NCI-H1105 treated with DMSO at 0.1 percent for 48 hours (cell line): ENCODE measurements at places on chromosomes 1 and 21.

DNA sequence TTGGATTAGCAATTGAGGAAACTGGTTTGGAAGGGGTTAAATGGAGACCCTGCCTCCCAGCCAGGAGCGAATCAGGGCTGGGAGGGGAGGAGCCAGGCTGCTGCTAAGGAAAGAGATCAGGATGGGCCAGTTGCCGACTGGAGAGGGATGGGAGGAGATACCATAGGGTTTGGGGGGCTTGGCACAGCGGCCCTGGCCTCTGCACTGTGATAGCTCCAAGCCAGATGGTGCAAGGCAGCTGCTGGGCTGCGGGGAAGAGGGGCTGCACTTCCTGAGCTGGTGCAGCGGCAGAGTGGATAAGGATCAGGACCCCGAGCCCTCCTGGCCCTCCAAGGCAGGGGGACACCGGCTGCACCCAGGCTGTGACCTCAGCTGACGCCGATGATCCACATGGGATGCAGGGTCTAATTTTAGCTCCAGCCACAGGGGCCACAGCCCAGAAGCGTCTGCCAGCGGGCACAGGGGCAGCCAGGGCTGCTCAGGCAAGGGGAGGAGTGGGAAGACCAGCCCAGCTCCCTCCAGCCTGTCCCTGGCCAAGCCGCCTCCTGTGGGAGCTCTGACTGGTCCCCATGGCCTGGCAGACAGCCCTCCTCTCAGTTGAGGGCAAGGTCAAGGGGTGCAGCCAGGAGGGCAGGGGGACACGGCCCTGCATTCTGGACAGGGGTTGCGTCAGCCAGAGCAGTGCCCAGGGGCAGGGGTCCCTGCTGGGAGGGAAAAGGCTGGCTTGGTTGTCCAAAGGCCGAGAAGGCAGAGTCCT lies at the start of gene EXTL1:
TSS of gene EXTL1 (plus strand) at position 129 of the 757 bp plus-strand sequence. CDS start 872 bp downstream, outside the sequence.
- no peak for DNase-seq

DNA sequence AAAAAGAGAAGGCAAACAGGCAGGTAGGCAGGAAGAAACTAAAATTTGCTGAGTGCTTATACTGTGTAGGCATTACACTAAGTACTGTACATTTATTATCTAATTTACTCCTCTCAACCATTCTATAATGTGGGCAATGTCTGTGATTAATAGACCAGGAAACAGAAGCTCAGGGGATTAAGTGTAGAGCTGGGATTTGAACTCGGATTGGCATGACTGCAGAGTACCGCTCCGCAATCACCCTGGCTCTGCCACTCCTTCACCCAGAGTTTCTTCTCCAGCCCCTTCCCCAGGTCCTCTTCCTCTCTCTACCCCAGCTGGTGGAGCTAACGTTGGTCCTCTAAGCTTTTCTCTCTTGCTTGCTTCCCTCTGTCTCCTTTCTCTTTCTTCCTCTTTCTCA lies 11.5 kb upstream of the S100A2 start:
- no peak for DNase-seq

GRCh38 chr1:75954586-75954985 lies 22.4 kb upstream of the ASB17 start:
- no peak for DNase-seq

DNA sequence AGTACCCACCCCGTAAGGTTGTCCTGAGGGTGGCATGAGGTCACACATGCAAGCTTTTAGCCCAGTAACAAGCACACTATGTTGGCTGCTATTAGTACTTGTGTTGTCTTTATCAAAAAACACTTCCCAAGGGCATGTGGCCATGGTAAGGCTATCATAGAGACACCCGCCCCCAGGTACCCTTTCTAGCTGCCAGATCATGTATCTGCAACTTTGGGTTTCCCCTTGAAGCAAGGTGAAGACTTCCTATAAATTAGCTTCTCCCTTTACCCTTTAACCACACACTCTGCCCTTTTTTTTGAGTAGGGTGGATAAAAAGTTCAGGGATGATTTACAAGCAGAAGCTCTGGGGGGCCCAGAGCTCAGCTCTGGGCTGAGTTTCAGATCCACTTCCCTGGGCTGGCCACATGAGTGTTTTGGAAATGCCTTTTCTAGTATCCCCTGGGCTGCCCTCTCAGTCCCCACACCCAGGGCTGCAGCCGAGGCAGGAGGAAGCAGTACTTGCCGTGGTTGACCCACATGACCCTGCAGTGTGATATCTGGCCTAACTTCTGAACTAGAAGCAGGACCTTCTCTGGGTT lies 2.0 kb downstream of the ZDHHC18 start:
- no peak for DNase-seq

DNA sequence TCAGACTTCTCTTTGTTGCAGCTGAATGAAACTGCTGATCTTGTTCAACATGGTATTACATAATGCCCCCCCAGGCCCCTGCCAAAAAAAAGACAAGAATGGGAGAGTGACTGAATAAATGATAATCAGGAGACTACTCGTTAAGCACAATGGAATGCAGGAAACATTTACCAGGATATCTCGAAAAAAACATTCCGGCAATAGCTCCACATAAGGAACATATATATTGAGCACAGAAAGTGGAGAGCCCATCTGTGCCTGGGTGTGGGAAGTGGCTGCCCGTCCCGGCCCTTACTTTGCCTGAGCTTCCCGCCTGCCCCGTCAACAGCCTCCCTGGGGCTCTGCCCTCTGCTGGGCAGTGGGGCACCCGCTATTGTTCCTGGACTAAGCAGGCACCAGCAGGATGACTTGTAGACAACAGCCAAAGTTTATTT lies 13.3 kb downstream of the TRIM11 start:
- DNase-seq, result no peak

DNA sequence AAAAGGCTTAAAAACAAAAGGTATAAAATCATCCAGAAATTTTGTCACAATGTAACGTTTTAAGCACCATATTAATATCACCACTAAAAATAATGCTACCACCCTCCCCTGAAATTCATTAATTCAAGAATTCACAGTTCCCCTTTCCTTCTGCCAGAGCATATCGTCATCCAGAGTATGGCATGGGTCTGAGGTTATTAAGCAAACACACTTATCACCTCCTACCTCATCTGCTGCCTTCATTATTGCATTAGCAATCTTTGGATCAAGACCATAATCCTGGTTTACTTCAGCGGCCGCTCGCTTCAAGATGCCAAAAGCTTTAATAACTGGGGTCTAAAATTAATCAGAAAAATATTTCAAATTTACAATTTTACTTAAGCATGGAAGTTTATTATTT lies 6.2 kb downstream of the FH start:
- no peak for DNase-seq

GRCh38 chr21:16767201-16767600 lies 745.6 kb upstream of the CXADR start:
- no peak for DNase-seq

GRCh38 chr1:205687242-205687641 lies 6.9 kb upstream of the SLC45A3 start:
- DNase-seq, result no peak

DNA sequence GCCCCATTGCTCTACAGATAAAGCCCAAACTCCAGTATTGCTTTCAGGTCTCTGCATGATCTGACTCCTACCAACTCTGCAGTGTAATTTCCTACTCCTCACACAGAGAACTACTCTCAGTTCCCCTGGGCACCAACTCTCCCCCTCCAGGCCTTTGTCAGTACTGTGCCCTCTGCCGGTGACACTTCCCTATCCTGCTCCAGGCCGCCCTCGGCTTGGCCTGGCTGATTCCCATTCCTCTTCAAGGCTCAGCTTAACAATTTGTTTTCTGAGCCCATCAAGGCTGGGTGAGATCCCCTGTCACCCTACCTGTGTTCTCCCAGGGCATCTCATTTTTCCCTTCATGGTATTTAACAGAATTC lies 2.6 kb downstream of the SLAMF8 start:
- DNase-seq, result no peak

DNA sequence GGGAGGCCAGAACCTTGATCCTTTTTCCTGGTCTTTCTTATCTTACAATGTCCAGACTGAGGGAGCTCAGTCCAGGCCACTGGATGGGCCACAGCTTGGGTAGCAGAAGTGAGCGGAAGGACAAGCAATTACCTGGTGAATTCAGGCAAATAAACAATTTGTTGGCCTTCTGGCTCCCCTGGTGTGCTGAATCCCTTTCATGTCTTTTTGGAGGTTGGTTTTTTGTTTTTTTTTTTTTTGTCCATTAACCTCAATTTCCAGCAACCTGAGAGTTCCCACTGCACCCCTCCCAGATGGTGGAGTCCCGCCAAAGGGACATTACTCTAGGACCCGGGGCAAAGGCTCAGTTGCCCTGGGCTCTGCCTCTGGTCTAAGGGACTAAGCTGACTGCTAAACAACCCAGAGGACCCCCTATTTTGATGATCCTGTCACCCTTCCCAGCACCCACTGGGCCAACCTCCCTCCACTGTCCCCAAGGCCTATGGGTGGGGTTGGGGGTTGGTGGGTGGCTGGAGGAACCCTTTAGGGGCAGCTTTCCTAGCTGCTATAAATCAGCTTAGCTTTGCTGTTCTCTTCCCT lies 85.5 kb downstream of the KCND3 start:
- no peak for DNase-seq

GRCh38 chr1:99751877-99752504 lies 14.4 kb downstream of the FRRS1 start:
- no peak for DNase-seq

- peak; percentile 88 for DNase-seq
Measured at GRCh38 chr1:212950243-212951125, at the start of gene VASH2. Gene VASH2 (plus strand): TSS chr1:212950541. CDS start chr1:212951543, 1,002 bp downstream.

- no peak for DNase-seq
Measured at GRCh38 chr1:53377438-53377841, 49.6 kb upstream of the LRP8 start.

DNA sequence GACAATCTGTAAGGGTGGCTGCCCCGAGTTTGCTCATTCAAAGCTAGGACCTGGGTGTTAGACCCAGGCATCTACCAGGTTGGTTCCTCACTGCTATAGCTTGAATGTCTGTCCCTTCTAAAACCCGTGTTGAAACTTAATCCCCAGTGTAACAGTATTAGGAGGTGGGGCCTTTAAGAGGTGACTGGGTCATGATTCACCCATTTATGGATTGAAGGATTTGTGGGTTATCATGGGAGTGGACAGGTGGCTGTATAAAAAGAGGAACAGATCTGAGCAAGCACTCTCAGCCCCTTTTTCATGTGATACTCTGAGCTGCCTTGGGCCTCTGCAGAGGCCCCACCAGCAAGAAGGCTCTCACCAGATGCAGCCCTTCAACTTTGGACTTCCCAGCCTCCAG lies 29.4 kb downstream of the PSMG1 start:
- no peak for DNase-seq

DNA sequence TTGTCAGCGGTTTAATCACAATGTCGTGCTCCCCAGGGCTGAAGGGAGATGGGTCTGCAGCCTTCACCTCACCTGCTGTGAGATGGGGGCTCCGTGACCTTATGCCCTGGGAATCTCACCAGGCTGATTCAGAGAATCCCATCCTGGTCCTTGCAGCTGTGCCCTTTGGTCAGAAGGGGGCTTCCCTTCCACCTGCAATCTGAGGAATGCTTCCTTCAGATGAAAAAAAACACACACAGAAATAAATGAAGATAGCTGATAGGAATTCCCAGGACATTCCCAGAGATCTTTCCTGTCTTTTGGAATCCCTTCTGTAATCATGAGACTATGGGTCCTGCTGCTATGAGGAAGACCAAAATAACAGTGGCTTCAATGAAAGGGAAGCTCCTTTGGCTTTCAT lies 127.0 kb upstream of the VAMP3 start:
- DNase-seq, result no peak

GRCh38 chr1:88985692-88986091 lies 6.7 kb downstream of the KYAT3 start:
- no peak for DNase-seq

DNA sequence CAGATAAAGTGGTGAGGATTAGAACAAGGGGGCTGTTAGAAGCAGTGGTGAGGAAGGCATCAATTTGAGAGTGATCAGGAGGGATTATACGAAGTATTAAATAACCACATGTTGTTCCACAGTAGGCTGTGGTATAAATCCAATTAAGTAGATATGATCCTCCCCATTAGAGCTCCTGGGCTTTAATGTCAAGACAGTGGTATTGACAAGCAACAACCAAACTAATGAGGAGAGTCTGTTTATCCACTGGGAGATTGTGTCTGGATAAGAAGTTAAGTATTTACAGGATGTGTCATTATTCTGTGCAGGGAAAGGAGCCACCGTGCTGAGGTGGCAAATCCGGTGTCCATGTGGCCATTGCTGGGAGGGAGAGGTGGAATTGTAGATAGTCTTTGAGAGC lies 5.8 kb downstream of the ACTN2 start:
- DNase-seq, result no peak

- no peak for DNase-seq
Measured at GRCh38 chr1:25167269-25168192, 64.8 kb downstream of the SYF2 start.

GRCh38 chr1:178875936-178876335 lies 5.1 kb upstream of the ANGPTL1 start:
- no peak for DNase-seq

DNA sequence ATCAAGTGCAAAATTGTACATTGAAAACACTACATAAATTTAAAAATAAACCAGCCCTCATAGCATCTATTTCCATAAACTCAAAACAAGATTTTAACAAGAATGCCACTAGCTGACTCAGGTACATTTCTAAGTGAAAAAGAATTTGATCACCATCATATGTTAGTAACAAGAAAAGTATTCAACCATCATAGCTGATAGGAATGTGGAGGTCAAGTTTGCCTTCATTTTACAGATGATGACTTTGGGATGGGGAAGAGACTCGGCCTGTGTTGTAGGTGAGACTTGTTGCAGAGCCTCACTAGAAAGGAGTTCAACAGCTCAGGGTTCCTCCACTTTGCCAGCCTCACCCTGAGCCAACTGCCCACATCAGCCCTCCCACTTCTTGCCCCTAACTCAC lies 318.8 kb upstream of the FAM78B start:
- DNase-seq, result no peak

- no peak for DNase-seq
Measured at GRCh38 chr1:115063228-115063901, 25.9 kb downstream of the TSPAN2 start.

DNA sequence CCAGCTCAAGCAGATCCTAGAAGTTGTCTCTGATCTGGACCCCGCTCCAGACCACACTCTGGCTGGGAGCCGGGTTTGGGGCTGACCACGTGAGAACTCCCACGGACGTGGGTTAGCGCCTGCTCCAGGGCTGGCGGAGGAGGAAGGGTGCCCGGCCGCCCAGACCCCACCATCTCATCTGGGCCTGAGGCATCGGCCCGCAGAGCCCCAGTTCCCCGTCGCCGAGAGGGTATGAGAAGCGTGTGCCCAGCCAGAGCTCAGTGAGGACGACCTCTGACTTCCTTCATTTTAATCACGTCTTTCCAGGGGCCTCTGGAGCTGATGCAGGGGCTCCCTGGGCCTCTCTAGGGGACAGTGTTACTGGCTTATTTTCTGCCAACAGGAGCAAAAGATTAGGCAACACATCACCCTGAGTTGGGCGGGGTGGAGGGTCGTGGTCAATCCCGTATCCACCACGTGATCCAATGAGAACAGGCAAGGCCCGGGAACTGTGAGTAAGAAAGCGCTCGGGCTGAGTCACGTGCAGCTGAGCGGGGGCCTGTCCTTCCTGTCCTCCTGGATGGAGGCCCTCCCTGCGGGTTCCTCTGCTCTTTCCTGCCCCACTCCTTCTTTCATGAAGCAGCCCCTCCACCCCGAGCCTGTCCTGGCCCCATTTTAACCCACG lies 81.1 kb downstream of the SIK1 start:
- DNase-seq, result no peak

- no peak for DNase-seq
Measured at GRCh38 chr1:56194701-56195300, 384.6 kb downstream of the PLPP3 start.

- no peak for DNase-seq
Measured at GRCh38 chr1:178385662-178386061, 111.1 kb downstream of the CLEC20A start.
